Anterior cingulate cortex (tissue), 58 donors: ENCODE measurements at places on chromosomes 2 and 18.

DNA sequence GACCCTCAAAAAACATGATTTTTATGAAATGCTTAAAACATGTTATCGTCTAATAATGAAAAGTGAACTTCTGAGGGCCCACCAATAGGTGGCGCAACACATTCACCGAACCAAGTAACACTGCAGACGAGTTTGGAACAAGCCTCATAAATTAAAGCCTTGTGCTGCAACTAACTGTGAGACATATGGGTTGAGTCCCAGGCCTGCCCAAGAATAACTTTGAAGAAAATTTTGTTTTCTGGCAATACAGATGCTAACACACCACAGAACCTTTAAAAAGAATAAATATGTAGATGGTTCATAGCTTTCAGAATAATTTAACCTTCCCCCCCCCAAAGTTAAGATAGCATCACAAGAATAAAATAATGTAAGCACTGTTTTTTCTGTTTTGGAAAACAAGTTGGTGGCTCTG is 285.9 kb downstream of the RNF144A start:
- peak; percentile 17 for DNase-seq

GRCh38 chr2:118371515-118371914 is 283.2 kb downstream of the INSIG2 start:
- DNase-seq: no peak

DNA sequence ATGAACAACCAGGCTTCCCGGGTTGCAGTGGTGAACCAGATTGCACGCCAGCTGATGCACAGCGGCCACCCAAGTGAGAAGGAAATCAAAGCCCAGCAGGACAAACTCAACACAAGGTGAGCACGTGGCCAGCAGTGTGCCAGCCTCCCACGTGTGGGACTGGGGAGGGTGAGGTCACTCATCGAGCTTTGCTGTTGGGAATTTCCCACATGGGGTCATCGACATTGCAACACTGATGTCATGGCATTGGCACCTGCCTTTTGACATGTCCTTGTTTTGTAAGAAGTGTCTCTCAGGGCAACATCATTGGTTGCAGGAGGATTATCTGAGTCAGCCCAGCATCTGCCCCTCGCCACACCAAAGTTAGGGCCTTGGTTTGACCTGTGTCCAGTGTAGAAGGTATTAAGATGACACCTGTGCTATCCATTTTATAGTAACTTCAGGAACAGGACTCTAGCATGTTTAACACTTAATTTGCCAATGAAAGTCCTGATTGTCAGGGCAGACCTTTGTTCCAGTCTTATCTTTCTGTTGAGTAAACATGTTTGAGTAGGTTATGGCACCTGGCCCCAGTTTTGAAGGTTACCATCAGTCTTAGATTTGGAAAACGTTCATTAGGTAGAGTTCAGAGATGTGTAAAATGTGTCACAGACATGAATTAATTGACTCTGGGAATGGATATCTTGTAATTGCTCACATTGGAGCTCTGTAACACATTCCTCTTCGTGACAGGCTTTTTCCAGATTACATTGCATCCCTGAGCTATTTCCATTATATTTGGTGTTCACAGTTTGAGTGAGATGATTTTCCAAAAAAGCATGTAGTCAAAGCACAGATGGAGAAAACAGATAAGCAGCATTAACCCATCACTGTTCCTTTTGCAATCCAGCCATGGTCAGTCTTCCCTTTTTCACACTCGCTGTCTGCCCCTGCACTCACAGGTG is 93.3 kb upstream of the EML6 start:
- DNase-seq: no peak

GRCh38 chr2:145096582-145096981 is 576.7 kb upstream of the ZEB2 start:
- DNase-seq: no peak

GRCh38 chr2:237141571-237142051 is 55.9 kb downstream of the COPS8 start:
- DNase-seq: no peak

DNA sequence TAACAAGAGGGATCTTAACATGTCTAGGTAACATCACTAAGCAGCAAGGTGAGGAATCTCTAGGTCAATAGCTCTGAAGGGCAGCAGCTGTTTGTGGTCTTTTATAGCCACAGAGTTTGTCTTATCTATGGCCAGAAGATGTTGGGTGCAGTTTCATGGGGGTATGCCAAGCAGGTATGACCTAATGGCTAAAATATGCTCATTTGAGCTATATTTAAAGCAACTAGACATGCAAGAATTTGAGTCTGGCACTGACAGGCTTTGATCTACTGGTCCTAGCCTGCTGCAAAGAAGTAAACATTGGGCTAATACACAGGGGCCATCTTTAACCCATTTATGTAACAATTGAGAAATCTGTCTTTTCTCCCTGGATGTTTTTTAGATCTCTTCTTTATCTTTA is 13.9 kb upstream of the UGP2 start:
- DNase-seq: no peak

- DNase-seq: no peak
These were observed 32.7 kb upstream of the MAP4K3 start for GRCh38 chr2:39469807-39470206.

- DNase-seq: no peak
These were observed 793.0 kb upstream of the FANCL start for GRCh38 chr2:59034106-59034505.

DNA sequence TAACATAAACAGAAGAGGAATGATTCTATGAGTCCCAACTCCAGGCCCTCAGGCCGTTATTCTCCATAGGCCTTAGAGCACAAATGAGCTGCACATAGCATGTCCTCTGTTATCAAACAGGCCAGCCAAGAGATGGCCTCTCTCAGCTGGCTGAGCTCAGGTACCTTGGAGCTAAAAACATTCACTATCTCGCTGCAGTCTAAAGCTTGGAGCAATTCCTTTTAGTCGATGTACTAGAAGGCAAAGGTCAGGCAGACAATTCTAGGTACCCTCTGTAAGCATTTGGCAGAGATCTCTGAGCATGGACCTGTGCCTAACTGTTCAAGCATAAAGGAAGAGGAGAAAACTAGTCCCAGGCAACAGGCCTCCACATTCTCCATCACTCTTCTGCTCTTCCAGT is 38.0 kb upstream of the ATL2 start:
- no peak for DNase-seq

DNA sequence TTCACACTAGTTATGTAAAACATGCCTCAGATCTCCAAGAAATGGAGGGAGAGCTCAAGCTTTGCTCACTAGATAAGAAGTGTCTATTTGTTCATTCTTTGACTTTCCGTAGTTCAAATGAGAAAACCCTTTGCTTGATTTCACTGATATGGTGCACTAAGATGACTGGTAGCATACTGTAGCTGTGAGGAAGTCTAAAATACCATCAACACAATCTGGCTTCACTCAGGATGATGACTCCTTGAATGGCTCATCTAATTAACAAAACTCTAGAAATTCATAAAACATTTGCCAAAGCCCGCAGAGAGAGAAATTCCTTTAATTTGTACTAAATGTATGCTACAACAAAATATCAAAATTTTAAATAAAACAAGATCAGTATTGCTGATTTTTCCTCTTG is 152.8 kb upstream of the STK17B start:
- DNase-seq: no peak

- DNase-seq: no peak
These were observed 21.5 kb downstream of the GALNT1 start for GRCh38 chr18:35603008-35603407.

GRCh38 chr2:204110338-204110741 is 173.8 kb downstream of the ICOS start:
- DNase-seq: no peak

DNA sequence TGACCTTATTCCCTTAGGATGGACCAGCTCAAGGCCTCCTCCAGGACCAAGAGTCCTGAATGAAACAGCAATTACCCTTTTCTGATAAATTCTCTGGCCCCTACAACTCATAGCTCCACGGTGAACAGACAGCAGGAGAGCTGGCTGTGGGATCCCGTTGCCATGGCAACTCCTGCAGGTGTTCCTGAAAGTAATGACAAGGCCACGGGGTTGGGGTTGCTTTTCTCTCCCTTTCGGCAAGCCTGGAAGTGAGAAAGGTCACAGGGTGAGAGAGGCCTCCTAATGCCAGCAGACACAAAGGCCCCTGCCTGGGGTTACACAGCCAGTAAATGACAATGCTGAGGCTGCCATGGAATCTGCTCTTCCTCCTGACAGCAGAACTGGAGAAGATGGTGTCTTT is 403.0 kb downstream of the NBAS start:
- no peak for DNase-seq

GRCh38 chr18:33538418-33539042 is 39.5 kb upstream of the ASXL3 start:
- no peak for DNase-seq

GRCh38 chr2:105005181-105005951 is 32.5 kb upstream of the MRPS9 start:
- no peak for DNase-seq
